ENCODE measurements at places on chromosomes 6 and 20. TPM values are rescaled to one million over a fixed set of nuclear protein-coding genes. Genes with fewer than 3 reads are reported as not detected.

The TP53TG5 gene
- 0.17 TPM for total RNA-seq

The FOXS1 gene
- 0.83 TPM for total RNA-seq

The VARS2 gene
- total RNA-seq = 11.6 TPM

The CD24 gene
- 3.1 TPM for total RNA-seq

The LY6G5B gene
- 3.1 TPM for total RNA-seq

The GLP1R gene
- total RNA-seq = not detected

The SOX12 gene
- total RNA-seq = 3.5 TPM

The PSORS1C2 gene
- total RNA-seq = not detected

The HS3ST5 gene
- not detected for total RNA-seq

The AKAP12 gene
- 188 TPM for total RNA-seq

The TUBB1 gene
- total RNA-seq = not detected

The TDRD6 gene
- 0.17 TPM for total RNA-seq

The PROCR gene
- 18.3 TPM for total RNA-seq

The ARMC12 gene
- total RNA-seq = 0.83 TPM

The USP49 gene
- total RNA-seq = 2.1 TPM

The CST5 gene
- total RNA-seq = not detected

The HDGFL1 gene
- total RNA-seq = not detected

The PACRG gene
- not detected for total RNA-seq

The FITM2 gene
- total RNA-seq = 7.5 TPM

The CCN5 gene
- total RNA-seq = 425 TPM

The IRF4 gene
- total RNA-seq = 3.6 TPM

The EEF1E1 gene
- 33.4 TPM for total RNA-seq

The C20orf141 gene
- not detected for total RNA-seq

The PRR18 gene
- total RNA-seq = not detected

GRCh38 chr6:32244270-32244669 is 20.4 kb upstream of the NOTCH4 start:
- peak; percentile 92 for DNase-seq

GRCh38 chr6:137044366-137045221 is at the start of gene IL20RA:
Gene IL20RA, minus strand, starts transcription at chr6:137044965. Its CDS starts 237 bp downstream, at chr6:137044728.
- no peak for DNase-seq

GRCh38 chr6:160260803-160261450 is 2.3 kb upstream of the SLC22A2 start:
- DNase-seq = peak; percentile 55

- no peak for DNase-seq
These were observed 12.7 kb downstream of the DYNLRB1 start for GRCh38 chr20:34528921-34529297.

- DNase-seq = no peak
These were observed 65.5 kb downstream of the SYNJ2 start for GRCh38 chr6:158047127-158047518.

GRCh38 chr20:1327241-1327653 is 1.7 kb downstream of the SDCBP2 start:
- DNase-seq = peak; percentile 91

DNA sequence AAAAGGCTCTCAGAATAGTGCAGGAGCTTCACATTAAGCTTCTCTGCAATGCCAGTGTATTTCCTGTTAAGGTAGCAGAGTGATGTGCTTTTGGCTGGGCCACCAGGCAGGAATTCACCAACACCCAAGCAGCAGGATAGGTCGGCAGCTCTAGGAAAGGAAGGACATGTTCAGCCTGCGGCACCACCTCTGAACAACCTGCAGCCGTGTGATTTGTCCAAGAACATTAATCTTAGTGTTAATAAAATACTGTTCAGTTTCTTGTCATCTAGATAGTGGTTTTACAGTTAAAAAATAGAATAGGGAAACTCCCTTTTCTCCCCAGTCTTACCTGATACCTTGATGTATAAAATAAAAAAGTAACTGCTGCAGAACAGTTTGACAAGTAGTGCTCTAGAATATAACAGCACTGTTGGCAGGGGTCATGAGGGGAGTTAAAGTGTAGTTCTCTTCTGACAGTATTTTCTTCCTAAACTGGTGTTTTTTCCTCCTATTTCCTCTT is 18.8 kb downstream of the ZNF292 start:
- DNase-seq = no peak

DNA sequence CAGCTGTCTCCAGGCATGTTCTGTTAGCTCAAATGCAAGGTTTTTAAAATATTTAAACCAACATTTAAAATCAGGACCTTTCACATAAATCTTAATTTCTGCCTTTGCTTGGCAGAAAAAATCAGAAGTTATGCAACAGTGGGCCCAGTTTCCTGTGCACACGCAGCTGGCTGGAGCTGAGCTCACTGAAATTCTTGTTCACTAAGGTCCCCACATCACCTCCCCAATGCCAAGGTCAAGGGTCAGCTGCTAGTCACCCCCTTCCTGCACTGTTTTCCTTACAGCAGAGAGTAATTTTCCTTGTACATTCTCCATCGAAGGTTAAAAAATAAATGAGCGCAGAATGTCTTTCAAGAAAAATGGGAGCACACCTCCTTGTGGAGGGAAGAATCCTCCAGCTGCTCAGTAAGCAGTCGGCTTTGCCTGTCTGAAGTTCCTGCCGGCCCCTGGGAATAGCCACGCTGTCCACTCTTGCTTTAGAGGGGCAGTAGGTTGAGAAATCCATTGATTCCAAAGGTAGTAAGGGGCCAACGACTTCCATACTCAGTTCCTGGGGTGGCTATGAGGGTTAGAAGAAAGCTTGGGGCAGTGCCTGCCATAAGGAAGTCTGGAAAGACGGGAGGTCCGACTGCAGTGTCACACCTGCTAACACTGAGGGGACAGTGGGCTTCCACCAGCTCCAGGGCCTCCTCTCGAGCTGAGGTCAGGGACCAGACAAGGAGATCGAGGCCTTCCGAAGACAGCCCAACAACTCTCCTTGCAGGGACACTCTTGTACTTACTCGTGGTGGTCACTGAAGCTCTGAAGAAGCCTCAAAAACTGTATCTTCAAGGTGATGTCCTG is 56.8 kb downstream of the MYH7B start:
- no peak for DNase-seq

DNA sequence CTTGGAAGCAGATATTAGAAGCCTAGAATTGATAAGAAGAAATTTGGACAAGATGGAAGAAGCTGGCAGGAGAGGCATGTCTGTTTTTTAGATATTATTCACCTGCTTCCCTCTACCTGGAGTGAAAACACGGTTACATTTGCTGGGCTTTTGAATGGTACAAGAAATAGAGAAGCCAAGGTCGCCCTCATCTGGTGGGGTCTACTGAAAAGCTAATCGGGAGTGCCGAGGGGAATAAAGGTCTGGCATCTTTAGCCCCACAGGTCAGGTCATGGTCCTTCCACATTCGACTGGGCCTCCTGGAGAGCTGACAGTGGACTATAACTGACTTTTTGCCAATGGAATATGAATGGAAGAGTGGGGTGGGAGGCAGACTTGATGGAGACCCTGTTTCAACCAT is 4.6 kb upstream of the C2 start:
- DNase-seq = no peak

DNA sequence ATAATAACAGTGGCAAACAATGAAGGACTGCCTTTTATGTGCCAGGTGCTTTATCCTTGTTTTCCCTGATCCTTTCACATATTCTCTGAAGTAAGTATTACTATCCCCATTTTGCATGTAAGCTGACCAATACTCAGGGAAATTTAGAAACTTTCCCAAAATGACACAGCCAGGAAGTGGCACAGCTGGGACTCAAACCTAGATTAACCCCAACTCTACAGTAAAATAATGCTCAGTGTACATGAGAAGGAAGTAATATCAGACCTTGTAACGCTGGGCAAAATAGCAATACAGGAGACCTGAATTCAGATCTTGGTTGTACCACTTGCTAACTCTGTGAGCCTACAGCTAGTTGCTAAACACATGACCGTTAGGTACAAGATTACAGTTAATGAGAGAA is 26.8 kb upstream of the NRSN1 start:
- no peak for DNase-seq

- DNase-seq = peak; percentile 83
These were observed 27.2 kb downstream of the ERMARD start for GRCh38 chr6:169778646-169779045.

- DNase-seq = no peak
These were observed 33.3 kb downstream of the PDRG1 start for GRCh38 chr20:31918466-31919105.

DNA sequence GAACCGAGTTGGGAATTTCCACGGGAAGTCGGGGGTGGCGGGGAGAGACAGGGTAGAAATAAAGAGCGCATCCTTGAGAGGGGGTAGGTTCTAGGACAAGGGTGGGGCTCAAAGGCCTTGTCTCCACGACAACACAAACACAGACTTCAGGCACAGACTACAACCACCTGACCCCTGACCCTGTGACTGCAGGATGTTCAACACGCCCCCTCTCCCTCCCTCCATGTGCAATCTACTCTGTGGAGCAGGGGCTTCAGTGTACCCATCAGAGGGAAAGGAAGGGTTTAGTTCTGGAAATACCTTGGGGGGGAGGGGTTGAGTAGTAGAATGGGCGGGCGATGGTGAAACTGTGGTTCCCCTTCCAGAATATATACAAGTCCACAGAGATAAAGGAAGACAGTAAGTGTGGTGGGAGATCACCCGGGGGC is 651 bp upstream of the TAPBP start:
- peak; percentile 93 for DNase-seq

DNA sequence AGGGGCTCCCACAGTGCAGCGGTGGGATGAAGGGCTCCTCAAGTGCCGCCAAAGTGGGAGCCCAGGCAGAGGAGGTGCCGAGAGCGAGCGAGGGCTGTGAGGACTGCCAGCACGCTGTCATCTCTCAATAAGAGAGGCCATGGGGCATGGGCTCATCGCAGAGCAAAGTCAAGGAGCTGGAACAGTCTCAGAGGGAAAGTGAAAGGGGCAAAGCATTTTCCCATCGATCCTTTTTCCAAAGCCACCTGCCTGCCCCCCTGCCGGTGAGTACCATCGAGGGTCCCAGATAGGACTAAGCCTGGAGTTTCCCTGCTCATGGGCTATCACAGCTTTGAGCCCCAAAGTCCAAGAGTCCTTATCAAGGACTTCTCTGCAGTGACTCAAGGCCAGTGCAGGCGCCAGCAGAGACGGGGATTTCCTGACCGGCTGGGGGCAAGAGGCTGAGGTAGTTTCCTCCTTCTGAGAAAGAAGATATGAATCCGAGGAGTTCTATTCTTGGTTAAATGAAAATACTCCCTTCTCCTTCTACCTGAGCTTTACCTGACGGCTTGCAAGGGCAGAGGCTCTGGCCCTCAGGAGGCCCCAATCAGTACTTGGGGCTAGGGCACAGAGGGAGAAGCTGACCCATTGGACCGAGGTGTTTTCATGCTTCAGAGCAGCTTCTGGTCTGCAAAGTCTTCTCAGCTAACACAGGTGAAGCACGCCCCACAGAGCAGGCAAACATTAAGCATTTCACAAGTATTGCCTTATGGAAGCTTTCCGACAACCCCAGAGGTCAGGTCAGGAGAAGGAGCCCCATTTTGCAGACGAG is 22.6 kb downstream of the ETV7 start:
- no peak for DNase-seq

DNA sequence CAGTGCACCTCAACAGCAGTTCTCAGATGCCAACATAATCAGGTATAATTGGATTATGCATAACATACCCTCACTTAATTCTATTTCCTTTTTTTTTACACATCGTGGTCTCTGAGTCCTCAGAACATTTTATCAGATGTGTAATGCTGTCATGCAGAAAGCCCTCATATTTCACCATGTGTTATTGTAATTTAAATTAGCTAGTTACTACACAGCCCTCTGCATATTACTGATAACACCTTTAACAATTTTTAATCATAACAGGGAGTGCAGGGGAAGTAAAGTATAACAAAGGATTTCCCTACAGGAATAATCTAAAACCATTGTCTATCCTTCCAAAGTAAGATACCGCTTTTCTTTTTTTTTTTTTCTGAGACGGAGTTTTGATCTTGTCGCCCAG is 91.9 kb upstream of the CCDC28A start:
- no peak for DNase-seq

DNA sequence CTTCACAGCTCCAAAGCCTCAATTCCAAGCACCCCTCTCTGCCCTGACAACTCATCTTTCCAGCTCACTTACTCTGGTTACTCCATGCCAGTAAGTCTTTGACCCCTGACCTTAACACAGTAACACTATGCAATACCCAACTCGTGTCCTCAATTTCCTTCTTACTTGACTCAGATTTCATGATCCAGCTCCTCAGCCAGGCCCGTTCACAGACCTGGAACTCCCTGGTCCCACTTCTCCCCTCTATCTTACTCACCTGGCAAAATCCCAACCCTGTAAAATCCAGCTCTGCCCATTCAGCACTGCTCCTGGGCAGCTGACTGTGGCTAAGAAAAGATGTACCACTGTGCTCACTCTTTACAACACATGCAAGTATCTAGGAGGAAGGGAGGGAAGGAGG is 7.9 kb downstream of the GNL1 start:
- DNase-seq = no peak

DNA sequence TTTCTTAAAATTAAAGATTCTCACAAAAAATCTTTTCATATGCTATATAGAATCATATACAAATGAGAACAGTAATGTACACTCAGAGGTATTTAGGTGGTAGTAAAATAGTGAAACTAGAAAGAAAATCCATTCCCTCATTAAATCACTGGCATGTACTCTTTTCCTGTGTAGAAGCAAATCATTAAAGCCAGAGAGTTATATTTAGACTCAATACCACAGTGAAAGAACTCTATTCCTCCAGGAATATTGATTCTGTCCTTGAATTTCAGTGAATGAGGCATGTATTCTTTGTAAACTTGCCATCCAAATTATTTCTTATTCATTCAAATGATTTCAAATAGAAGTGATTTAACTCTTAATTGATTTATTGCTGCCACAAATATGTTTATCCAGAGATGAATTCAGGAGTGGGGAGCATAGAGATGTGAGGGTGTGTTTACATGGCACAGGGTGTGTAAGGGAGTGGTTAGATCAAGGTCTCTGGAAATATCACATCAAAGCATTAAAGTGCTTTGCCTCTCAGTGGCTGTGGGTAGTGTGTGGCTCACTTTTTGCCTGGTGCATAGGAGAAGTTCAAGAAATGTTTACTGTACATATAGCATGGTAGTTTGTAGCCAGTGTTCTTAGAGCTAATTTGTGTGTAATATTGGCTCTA is 141.2 kb downstream of the FAM83B start:
- no peak for DNase-seq

- no peak for DNase-seq
These were observed 305.0 kb upstream of the POU3F2 start for GRCh38 chr6:98529364-98529763.

GRCh38 chr6:148448369-148449012 is 105.9 kb downstream of the SASH1 start:
- no peak for DNase-seq
